ENCODE measurements at places on chromosomes 12 and 14.

DNA sequence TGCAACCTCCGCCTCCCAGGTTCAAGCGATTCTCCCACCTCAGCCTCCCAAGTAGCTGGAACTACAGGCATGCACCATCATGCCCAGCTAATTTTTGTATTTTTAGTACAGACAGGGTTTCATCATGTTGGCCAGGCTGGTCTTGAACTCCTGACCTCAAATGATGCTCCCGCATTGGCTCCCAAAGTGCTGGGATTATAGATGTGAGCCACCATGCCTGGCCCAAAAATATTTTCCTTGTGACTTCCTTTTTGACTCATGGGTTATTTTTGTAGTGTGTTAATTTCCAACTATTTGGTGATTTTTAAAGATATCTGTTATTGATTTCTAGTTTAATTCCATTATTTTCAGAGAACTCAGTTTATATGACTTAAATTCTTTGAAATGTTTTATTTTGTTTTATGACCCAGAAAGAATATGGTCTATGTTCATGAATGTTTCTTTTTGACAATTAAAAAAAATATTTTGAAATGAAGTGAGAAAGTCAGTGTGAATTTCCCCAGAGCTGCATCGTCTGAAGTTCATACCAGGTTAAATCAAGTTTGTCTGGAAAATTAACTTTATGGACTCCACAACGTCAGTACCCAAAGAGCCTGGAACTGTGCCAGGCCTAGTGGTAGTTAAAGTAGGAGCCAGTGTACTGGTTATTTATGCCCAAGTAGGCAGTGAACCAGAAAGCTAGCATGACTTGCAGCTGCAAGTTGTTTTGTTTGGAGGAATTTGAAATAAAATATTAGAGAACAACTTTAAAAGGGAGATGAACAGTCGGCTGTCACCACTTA is 2.8 kb upstream of the CDKL1 start:
- peaks cover 14% of the 10 kb centered on the region for H3K4me1 ChIP-seq
- peaks cover 2% of the 10 kb centered on the region for H3K27me3 ChIP-seq
- H3K27ac ChIP-seq = no peak overlapping the region
- DNase-seq = no peak
- H3K36me3 ChIP-seq = peaks cover 4% of the 10 kb centered on the region

GRCh38 chr12:18483698-18484325 is 222.5 kb downstream of the PIK3C2G start:
- no peak for DNase-seq
- no peaks in the 10 kb centered on the region for H3K36me3 ChIP-seq
- H3K27me3 ChIP-seq = no peaks in the 10 kb centered on the region
- no peak overlapping the region for H3K27ac ChIP-seq
- H3K4me1 ChIP-seq = no peaks in the 10 kb centered on the region

DNA sequence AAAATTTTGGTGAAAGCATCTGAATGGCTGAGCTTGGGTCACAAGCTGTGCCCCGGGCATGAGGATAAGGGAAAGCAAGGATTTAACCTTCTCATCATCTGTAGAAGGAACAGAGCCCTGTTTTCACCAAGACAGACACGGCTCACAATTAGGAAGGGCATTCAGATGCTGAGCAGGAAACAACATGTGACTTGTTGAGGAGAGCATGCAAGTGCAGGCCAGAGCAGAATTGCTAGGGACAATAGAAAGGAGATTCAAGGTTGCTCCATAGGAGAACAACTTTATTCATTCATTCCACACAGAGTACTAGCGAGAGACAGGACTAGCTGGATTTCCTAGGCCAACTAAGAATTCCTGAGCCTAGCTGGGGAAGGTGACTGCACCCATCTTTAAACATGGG is 14.6 kb upstream of the RILPL1 start:
- no peak overlapping the region for H3K4me3 ChIP-seq
- no peak for DNase-seq
- no peaks in the 10 kb centered on the region for H3K27me3 ChIP-seq
- H3K4me1 ChIP-seq = no peaks in the 10 kb centered on the region
- no peaks in the 10 kb centered on the region for H3K36me3 ChIP-seq
- no peak overlapping the region for H3K27ac ChIP-seq

GRCh38 chr14:53273671-53274072 is 120.5 kb upstream of the DDHD1 start:
- H3K4me3 ChIP-seq = no peak overlapping the region
- H3K36me3 ChIP-seq = no peaks in the 10 kb centered on the region
- no peak overlapping the region for H3K27ac ChIP-seq
- no peak for DNase-seq
- H3K27me3 ChIP-seq = no peaks in the 10 kb centered on the region
- peaks cover 4% of the 10 kb centered on the region for H3K4me1 ChIP-seq

DNA sequence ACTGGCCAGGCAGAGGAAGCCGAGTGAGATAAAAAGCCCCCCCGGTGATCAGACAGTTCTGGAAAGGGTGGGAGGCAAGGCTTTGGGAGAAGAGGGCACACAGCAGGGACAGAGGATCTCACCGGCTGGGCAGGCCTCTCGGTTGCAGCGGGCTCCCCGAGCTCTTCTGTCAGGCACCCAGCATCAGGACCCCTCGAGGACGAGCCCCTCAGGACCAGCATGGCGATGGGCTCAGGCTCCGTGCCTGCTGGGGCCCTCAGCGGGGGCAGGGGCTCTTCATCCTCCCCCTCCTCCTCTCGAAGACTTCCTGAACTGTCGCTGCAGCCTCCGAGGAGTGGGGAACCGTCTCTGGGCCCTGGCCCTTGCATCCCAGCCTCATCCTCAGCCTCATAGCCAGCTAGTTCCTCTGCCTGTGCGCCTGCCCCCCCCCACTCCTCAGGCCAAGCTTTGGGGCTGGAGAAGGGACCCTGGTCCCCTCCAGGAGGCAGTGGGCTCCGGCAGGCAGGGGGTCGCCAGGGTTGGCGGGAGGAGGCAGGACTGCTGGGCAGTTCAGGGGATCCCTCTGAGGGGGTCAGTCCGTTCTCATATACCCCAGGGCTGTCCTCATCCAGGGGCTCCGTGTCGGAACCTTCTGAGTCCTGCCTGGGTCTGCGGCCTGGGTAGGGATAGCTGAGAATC is 3.4 kb upstream of the AP1G2 start:
- H3K4me1 ChIP-seq = peaks cover 18% of the 10 kb centered on the region
- H3K27ac ChIP-seq = no peak overlapping the region
- H3K4me3 ChIP-seq = no peak overlapping the region

DNA sequence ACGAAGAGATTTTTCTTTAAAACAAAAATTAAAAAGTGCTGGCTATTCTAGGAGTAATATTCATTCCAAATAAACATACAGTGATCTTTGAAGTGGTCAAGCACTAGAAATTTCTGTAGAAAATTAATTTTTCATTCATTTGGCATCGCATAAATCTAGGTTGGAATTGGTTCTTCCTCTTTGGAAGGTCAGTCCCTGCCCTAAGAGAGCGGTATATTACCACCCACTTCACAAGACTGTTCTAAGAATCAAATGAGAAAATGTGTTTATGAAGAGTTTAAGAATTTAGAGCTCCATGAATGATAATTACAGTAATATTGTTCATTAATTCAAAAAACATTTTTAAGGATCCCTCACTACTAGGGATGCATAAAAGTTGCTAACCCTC is 444 bp upstream of the GEMIN2 start:
- H3K27ac ChIP-seq = peak overlapping the region; percentile 94
- H3K36me3 ChIP-seq = no peaks in the 10 kb centered on the region
- H3K27me3 ChIP-seq = no peaks in the 10 kb centered on the region
- H3K4me3 ChIP-seq = peak overlapping the region; percentile 95
- H3K4me1 ChIP-seq = peaks cover 19% of the 10 kb centered on the region

DNA sequence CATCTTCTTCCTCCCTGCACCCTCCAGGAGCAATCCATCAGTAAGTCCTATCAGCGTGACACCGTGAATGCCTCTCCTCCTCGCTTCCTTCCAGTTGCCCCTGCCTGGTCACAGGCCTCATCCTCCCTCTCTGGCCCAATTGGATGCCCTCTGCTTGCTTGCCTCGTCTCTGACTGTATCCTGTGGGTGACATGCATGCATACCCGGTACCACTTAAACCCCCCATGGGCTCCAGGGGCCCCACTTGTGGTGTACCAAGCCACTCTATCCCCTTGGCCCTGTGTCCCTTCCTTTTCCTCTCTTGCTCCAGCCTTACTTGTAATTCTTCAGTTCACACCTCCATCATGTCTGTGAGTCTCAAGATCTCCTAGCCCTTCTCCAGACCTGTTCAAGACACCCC is 106.0 kb upstream of the RTL1 start:
- DNase-seq = no peak
- H3K27ac ChIP-seq = no peak overlapping the region
- H3K4me1 ChIP-seq = no peaks in the 10 kb centered on the region
- H3K27me3 ChIP-seq = peaks cover 22% of the 10 kb centered on the region
- no peak overlapping the region for H3K4me3 ChIP-seq

DNA sequence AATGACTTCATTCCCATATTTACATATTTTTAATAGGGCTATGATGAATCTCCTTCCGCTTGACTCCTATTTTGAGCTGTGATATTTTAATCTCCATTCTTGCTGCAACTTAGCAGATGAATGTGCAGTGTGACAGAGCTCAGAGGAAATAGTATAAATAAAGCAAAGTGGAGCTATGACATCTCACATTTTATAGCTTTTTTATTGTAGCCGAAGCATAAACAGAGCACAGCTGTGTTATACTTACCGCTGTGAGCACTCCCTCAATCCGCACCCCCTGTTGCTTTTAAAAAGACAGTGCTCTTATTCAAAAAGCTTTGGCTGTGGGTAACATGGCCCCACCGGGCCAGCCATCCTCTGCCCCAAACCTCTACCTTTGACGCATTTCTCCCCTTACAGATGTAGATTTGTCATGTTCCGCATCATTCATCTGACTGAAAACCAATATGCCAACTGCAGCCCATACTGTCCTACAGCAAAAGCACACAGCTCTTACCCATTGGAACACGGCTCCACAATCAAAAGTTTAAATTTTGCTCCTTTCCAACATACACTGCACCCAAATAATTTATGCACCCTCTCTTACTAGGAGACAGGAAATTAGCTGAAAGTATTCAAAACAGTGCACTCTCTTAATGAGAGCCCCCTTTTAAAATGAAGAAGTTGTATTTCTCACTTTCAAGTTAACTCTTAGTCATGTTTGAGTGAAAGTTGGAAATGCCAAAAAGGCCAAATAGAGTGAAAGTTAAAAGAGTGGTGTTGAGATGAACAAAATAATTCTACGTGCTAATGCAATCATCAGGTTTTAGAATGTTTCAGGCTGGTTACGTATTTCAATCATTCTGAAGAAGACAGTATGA is 429.3 kb upstream of the SOX5 start:
- no peaks in the 10 kb centered on the region for H3K27me3 ChIP-seq
- H3K4me1 ChIP-seq = no peaks in the 10 kb centered on the region
- H3K27ac ChIP-seq = no peak overlapping the region

- no peak overlapping the region for H3K4me3 ChIP-seq
- H3K4me1 ChIP-seq = peaks cover 27% of the 10 kb centered on the region
- peaks cover 6% of the 10 kb centered on the region for H3K27me3 ChIP-seq
- no peak for DNase-seq
- no peak overlapping the region for H3K27ac ChIP-seq
Measured at GRCh38 chr14:74572726-74573301, 39.2 kb downstream of the LTBP2 start.

DNA sequence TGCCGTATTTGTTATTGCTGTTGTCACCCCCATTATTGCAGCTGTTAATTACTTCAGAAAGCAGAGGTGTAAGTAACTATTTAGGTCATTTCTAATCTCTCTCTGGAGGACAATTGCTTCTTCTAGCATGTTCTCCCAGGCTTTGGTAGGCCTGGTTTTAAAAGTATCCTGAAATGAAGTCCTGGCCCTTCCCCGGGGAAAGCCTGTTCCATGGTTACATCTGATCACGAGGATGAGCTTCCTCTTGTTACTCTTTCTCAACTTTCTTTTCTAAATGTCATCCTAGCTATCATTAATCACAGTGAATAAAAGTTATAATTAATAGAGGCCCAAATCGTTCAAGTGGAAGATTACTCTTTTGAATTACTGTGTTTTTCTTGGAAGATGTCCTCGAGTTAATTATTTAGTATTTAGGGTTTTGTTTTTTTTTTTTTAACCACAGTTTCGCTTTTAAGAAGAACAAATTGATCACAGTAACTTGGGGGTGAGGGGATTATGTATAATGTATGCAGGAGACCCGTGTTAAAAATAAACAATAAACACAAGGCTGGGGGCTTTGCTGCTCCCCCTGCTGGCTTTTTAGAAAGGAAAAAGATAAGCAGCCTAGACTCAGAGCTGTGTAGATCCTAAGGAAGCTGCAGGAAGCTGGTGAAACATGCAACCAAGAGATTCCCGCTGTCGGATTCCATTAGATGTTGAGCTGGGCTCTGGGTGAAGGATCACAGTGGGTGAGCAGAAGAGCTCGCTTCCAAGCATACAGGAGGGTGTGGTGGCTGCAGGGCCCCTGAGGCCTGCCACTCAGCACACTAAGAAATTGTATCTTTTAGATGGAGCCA is 420.1 kb downstream of the FUT8 start:
- no peaks in the 10 kb centered on the region for H3K27me3 ChIP-seq
- DNase-seq = no peak
- no peak overlapping the region for H3K4me3 ChIP-seq
- H3K4me1 ChIP-seq = peaks cover 16% of the 10 kb centered on the region
- H3K36me3 ChIP-seq = no peaks in the 10 kb centered on the region

GRCh38 chr14:85401384-85401783 is 128.6 kb upstream of the FLRT2 start:
- no peaks in the 10 kb centered on the region for H3K4me1 ChIP-seq
- DNase-seq = no peak
- H3K27me3 ChIP-seq = no peaks in the 10 kb centered on the region

DNA sequence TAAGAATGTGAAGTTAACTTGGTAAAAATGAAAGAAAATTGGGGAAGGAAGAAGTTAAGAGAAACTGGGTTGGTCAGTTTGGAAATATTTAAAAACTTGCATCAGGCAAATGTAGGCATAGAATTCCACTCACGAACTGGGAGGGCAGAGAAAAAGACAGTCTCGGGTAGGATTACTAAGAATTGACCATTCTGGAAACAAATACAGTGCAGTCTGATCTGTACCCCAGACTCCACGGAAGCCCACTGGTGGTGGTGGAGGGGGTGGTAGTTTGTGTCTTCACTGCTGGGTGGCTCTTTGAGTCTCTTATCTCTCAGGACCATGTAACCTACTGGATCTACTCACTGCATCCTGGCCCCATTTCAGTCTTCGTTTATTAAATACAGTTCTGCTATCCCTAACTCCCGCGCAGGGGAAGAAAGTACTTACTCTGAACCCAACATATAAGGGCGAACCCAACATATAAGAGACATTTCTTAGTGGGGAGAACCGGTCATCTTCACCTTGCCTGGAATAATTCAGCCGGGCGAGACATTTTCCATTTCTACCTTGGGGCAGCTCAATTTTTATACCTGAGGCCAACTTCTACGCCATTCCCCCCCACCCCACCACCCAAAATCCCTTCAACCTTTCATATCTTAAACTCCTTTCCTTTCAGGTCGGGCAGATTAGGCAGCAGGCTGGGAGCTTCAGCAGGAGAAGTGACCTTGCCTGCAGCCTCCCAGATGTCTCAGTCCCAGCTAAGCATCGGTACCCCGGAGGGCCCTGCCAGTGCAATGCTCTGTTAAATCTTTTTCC is 1.7 kb downstream of the SLC2A3 start:
- no peak overlapping the region for H3K4me3 ChIP-seq
- H3K36me3 ChIP-seq = peaks cover 22% of the 10 kb centered on the region
- no peaks in the 10 kb centered on the region for H3K27me3 ChIP-seq

DNA sequence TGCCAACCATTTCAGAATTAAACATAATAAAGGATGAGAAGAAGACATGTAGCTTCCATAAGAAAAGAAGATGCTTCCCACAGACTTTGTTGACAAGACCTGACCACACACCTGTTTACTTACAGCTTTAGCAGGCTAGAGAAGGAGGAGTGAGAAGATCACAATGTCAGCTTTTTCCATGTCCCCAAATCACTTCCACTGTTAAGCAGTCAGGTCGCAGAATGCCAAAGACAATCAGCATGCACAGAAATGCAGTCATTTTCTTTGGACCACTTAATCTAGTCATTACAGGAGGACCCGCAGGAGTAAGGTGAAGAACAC is 314.9 kb downstream of the SSPN start:
- H3K27ac ChIP-seq = no peak overlapping the region
- DNase-seq = no peak
- no peak overlapping the region for H3K4me3 ChIP-seq
- peaks cover 5% of the 10 kb centered on the region for H3K36me3 ChIP-seq
- no peaks in the 10 kb centered on the region for H3K27me3 ChIP-seq
- no peaks in the 10 kb centered on the region for H3K4me1 ChIP-seq
